ENCODE measurements at places on chromosomes 5 and 9.

- peak; percentile 77 for DNase-seq
These were observed 69.2 kb upstream of the S1PR3 start for GRCh38 chr9:88922091-88922490.

- no peak for DNase-seq
These were observed 75.4 kb downstream of the SLC38A9 start for GRCh38 chr5:55636683-55637082.

GRCh38 chr9:137787786-137788505 lies 89.6 kb upstream of the CACNA1B start:
- no peak for DNase-seq

GRCh38 chr9:4143936-4144717 lies 155.7 kb downstream of the GLIS3 start:
- DNase-seq = no peak

GRCh38 chr5:147578228-147579024 lies 68.6 kb upstream of the DPYSL3 start:
- DNase-seq = no peak

GRCh38 chr5:123265551-123265950 lies 157.7 kb downstream of the CEP120 start:
- no peak for DNase-seq

GRCh38 chr9:126472948-126473298 lies 140.8 kb upstream of the LMX1B start:
- DNase-seq = no peak

DNA sequence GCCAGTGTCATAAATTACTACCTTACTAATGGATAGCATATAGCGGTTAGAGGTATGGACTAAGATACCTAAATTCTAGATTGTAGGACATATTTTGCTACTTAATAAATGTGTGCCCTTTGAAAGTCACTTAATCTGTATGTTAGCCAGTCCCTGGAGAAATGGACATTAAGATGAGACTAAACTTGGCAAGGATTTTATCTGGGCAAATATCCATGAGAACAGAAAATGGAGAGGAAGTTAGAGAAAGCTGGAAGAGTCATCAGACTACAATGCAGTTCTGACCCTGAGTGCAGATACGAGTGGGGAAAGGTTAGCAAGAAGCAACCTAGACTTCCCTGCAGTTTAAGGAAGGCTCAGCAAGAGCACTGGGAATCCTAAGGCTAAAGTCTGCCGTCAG lies 33.0 kb downstream of the TBCA start:
- DNase-seq = no peak

DNA sequence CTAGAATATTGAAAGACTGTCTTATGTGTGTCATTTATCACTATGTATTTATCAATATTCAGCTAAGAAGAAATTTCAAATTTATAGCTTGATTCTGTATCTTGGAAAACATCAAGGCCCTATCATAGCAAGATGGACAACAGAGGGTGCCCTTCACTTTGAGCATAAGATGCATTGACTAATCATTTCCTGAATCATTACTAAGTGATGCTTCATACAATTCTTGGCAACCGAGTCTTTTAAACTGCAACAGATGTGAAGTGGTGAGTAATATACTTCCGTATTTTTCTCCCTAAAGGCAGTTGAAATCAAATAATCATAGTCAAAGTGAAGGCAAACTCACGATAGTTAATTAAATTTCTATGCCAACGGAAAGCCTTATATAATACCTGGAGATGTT lies 318.6 kb upstream of the RGMB start:
- DNase-seq = no peak

- no peak for DNase-seq
These were observed 246.6 kb downstream of the SLCO4C1 start for GRCh38 chr5:102049517-102049916.

DNA sequence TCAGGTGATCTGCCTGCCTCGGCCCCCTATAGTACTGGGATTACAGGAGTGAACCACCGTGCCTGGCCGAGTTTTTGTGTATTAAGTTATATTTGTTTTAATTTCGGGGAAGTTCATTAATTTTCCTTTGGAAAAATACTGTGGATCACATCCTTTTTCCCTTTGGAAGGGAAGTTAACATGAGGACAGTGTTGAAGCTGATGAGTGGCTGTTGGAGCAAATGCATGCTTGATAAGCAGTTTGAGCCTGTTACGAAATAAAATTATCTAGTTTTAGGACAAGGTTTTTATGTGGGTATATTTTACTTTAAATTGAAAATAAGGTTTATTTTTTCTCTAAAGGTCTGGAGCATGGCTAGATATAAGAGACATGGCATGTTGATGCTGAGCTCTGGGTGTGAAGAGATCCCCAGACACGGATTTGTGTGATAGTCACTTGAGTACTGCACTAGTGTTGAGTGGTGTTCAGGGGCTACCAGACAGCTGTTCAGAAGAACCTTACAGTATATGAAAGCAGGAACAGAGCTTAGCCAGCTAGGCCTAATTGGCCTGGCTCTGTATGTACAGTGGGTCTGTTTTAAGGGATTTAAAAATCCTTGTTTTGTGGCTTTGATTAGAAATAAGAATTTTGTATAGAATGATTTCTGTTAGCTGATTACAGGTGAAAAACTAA lies 17.4 kb downstream of the LMNB1 start:
- DNase-seq = no peak

- no peak for DNase-seq
These were observed 58.9 kb downstream of the DAP start for GRCh38 chr5:10702040-10702629.

DNA sequence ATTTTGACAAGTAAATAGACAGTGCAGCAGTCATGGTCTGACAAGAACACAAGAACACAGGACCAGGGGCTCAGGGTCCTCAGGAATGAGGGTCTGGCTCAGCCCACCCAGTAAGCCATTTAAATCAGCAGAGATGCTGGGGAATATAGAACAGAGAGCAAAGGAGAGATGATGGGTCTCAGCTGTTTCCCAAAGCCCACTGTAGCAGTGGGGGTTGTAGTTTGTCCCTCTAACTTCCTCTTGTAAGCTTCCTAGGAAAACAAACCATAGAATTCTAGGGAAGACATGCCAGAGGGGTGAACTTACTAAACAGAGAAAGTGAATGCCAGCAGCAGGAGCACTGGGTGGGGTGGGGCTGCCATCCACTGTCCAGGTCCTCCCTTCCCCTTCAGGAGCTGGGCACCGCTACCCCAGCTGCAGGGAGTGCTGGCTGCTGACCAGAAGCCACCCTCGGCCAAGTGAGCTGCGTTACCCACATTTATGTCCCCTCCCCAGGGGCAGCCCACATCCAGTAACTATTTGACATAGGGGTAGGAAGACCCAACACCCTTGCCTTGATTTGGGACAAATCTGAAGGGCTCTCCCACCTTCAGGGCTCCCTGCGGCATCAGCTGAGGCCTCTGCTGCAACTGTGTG lies 41.6 kb downstream of the GABBR2 start:
- no peak for DNase-seq

DNA sequence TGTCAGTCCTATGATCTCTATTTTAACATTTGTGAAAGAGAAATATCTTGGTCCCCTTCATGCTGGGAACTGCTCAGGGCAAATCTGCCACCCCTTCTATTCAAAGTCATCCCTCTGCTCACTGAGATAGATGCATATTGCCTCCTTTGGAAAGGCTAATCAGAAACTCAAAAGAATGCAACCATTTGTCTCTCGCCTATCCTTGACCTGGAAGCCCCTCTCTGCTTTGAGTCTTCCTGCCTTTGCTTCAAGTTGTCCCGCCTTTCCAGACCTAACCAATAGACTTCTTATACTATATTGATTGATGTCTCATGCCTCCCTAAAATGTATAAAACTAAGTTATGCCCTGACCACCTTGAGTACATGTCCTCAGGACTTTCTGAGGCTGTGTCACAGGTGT lies 97.0 kb downstream of the PSAT1 start:
- DNase-seq = no peak

DNA sequence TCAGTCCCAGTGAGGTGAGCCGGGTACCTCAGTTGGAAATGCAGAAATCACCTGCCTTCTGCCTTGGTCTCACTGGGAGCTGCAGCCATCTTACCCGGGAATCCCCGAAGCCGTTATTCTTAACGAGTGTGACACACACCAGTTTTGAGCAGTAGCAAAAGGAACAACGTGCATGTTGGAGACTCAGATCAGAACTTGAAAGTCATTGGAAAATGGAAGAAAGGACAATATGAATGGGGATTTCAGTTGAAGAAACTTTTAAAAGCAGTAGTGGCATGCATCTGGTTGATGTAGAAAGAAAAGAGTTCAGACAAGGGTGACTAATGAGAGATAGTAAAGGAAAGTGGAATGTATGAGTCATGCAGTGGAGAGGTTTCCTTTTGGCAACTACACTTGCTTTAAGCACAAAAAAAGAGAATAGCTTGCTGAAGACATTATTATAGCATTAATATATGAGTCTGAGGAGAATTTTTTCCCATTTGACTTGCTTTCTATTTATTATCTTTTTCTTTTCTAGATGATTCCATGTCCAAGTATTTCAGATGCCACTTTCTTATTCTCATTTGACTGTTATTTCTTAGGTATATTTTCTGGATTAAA lies 44.4 kb upstream of the ANKDD1B start:
- DNase-seq = peak; percentile 83

DNA sequence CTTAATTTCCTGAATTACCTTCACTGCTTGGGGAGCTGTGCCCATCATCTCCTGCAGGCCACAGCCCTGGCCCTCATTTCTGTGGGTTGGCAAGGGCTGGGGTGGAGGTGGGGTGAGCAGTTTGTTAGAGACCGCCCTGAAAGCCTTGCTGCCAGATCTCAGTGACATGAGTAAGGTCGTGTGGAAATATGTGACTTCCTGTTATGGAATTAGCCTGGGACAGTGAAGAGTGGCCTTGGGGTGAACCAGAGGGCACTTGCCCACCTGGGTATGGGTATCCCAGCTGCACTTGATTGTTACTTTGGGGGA lies 2.5 kb upstream of the HNRNPAB start:
- no peak for DNase-seq

- DNase-seq = no peak
These were observed 3.1 kb upstream of the NDUFS4 start for GRCh38 chr5:53557386-53557785.

DNA sequence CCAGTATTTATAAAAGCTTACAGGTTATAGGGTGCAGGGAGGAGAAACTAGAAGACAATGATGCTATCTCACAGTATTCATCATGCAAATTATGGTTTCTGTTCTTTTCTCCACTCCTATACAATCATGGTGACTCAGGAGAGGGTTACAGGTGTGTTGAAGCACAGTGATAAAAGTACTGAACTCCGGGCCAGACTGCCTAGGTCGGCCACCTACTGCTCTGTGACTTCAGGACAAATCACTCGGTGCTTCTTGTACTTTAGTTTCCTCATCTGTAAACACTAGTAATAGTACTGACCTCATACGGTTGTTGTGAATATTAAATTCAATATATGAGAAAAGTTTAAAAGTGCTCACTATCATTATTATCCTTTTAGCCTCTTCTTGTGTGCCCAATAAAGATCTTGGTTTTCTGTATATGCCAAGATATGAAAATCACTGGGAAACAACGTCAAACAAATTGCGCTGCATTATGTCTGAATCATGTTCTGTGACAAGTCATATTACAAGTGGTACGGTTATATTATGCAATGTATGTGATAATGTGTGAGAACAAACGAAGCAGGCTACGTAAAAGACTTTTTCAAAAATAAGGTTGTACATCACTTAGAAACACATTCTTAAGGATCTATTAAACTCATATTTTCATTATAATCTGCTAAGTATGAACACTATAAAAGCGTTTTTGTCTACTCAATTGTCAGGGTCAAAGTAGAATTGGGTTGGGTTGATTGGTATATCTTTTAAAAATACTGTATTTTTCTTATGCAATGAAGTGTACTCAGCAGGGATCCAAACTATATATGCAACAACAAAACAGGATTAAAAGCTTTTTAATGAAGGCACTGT lies 153.3 kb downstream of the EFNA5 start:
- DNase-seq = no peak

- no peak for DNase-seq
These were observed 270.5 kb downstream of the NFIB start for GRCh38 chr9:14043483-14043882.

- no peak for DNase-seq
These were observed 50.4 kb upstream of the ALDH1B1 start for GRCh38 chr9:38342096-38342495.

GRCh38 chr9:92378865-92379560 lies 25.4 kb downstream of the OGN start:
- DNase-seq = no peak

GRCh38 chr5:152505442-152506042 lies 100.5 kb upstream of the NMUR2 start:
- DNase-seq = peak; percentile 54

DNA sequence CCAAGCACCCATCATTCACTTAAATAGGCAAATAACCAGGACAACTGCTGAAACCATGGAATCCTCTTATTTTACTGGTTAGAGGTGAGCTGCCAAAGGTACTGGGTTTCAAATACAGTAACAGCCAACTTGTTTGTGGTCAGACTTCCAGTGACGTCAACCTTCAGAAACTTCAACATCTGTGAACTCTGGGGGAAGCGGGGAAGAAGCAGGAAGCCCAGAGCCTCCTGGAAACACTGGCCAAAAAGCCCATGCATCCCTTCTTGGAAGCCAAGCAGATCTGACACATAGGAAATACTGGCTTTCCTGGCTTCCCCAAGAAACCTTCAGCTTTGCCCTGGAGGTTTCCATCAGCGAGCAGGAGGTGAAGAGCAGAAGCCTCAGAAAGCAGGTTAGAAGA lies 4.9 kb upstream of the FRRS1L start:
- no peak for DNase-seq
